Sciatic nerve (tissue), 2 donors: ENCODE measurements at places on chromosomes 16 and 17.
A peak's percentile ranks its signal among the peaks of the same experiment; 100 is the strongest.

- DNase-seq, result no peak
Observed at GRCh38 chr16:50457423-50457822, 88.6 kb upstream of the BRD7 start.

- no peak for DNase-seq
Observed at GRCh38 chr17:73748508-73748907, 104.3 kb upstream of the SDK2 start.

- no peak for DNase-seq
Observed at GRCh38 chr17:8680466-8681169, 50.1 kb upstream of the MYH10 start.

DNA sequence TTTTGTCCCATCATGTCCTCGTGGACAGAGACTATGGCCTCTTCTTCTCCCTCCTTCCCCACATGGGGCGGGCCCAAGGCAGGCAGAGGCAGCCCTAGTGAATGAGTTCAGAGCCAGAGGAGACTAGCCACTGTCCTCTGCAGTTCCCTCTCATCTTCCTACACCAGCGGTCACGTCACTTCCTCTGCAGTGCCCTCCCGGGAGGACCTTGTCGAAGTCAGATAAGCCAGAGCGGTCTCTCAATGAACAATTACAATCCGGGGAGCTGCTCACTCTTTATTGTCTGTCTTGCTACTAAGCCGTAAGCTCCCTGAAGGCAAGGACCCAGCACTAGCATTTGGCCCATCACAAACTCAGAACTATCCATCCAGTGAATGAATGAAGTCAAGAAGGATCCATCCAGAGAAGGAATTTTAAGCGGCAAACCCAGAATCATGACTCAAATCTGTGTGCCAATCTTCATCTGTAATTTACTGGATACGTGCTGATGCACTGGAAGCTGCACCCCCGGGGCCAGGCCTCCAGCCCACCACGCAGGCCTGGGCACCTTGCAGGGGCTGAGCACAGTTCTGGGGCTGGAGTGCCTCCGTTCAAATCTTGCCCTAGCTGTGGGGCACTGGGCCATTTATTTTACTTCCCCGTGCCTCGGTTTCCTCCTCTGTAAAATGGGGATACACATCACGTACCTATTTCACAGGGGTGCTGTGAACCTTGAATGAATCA, 18.1 kb downstream of the ZNF423 start:
- no peak for DNase-seq

- DNase-seq, result no peak
Observed at GRCh38 chr16:60142619-60143347, 1408.7 kb upstream of the GOT2 start.

- DNase-seq, result no peak
Observed at GRCh38 chr17:10499950-10500349, 18.4 kb downstream of the MYH1 start.

- DNase-seq, result no peak
Observed at GRCh38 chr16:88527186-88527936, 42.8 kb upstream of the ZC3H18 start.

DNA sequence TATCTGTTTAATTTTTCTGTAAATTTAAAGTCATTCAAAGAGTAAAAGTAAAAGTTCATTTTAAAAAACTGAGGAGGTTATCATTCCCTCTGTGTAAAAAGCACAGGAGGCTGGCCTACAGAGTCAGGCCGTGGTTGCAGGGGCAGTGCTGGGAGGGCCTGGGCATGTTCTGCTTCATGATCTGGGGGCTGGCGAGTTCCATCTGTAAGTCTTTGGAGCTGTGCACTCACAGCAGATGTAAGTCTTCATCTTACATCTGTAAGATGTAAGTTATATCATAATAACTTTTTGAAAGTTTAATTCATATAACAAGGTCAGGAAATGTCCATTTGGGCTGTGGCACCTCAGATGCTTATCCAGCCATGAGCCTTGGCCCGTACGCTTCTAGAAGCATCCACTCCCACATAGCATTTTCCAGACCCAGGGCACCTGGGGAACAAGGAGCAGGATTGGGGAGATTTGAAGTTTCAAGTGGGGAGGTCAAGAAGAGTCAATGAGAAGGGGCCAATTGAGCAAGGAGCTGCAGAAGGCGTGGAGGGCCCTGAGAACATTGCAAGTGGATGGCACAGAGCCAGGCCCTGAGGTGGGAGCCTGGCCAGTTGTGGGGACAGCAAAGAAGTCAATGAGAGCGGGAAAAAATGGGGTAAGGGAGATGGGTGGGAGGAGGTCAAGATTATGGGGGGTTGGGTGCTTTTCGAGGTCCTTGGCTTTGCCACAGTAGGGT, 54.1 kb downstream of the TNFRSF13B start:
- DNase-seq, result no peak

DNA sequence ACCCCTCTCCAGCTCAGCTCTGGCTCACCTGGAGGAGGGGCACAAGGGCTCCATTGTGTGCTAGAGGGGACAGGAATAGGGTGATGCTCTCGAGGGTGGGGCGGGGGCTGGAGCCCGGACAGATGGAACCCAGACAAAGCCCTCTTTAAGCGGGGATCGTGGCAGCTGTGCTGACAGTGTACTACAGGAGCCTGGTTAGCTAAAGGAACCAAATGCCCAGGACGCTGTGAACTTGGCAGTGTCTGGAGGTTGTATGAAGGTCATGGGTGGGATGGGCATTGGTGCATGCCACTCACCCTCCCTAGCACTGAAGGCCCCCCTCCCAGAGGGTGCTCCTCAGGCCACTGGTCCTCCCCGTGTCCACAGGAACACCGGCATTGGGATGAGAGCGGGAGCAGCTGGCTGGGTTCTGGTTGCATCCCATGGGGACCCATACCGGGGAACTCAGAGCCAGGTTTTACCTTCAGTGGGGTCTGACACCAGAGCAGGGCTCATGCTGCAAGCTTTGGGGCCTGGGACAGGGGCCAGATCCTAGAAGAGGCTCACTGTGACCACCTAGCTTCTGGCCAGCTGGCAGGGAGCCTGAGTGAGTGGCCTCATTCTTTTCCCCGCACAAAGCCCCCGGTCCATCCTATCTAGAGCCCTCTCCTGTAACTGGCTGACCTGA, 11.9 kb downstream of the KIF19 start:
- DNase-seq, result no peak

GRCh38 chr17:41532947-41533570, 5.0 kb upstream of the KRT19 start:
- no peak for DNase-seq

GRCh38 chr17:50198026-50198669, 3.3 kb downstream of the COL1A1 start:
- peak; percentile 81 for DNase-seq

DNA sequence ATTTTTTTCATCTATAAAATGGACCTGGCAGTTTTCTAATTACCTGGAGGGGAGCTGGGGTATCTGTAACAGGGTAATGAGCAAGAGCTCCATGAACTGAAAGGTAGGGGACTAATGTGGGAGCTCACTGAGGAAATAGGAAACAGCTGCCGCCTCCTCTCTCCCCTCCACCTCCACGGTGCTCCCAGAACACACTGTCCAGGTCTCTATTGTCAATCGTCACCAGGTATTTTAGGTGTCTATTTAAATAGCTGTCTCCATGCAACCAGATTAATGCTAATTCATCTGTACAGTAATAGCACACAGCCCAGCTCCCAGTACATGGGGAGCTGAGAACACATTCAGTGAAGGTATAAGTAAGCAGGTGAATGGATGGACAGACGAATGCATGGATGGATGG, 233.3 kb downstream of the GRIN2A start:
- no peak for DNase-seq

DNA sequence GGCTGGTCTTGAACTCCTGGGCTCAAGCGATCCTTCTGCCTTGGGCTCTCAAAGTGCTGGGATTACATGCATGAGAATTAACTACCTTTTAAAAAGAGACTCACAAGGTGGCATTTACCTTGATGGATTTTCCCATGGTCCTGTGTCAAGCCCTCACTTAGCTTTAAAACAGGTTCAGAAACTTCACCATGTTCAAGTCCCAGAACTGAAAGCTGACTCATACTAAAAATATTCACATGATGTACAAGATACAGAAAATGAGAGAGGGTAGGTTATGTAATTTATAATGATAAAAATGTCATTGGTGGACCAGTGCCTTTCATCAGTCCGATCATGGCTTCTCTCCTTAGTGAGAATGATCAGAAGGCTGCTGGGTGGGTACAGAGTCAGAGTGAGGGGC, 4.3 kb upstream of the AKAP1 start:
- DNase-seq, result no peak

DNA sequence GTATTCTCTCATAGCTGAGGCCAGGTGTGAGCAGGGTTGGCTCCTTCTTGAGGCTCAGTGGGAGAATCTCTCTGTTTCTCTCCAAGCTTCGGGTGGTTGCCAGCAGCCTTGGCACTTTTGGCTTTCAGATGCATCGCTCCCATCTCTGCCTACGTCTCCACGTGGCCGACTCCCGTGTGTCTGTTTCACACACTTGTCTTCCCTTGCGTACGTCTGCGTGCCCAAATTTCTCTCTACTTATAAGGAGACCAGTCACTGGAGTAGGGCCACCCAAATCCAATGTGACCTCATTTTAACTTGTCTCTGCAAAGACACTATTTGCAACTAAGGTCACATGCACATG, 14.7 kb downstream of the OSBPL7 start:
- peak; percentile 27 for DNase-seq

- no peak for DNase-seq
Observed at GRCh38 chr17:69066482-69066881, 5.8 kb upstream of the ABCA9 start.
